Hematopoietic multipotent progenitor cell (in vitro differentiated cells): ENCODE measurements at places on chromosomes 5 and 9.

GRCh38 chr9:121876255-121876654 lies 216.9 kb downstream of the TTLL11 start:
- DNase-seq, result no peak

GRCh38 chr5:112880219-112880964 lies 19.3 kb downstream of the SRP19 start:
- no peak for DNase-seq

GRCh38 chr5:6492934-6493333 lies 44.3 kb downstream of the UBE2QL1 start:
- no peak for DNase-seq

DNA sequence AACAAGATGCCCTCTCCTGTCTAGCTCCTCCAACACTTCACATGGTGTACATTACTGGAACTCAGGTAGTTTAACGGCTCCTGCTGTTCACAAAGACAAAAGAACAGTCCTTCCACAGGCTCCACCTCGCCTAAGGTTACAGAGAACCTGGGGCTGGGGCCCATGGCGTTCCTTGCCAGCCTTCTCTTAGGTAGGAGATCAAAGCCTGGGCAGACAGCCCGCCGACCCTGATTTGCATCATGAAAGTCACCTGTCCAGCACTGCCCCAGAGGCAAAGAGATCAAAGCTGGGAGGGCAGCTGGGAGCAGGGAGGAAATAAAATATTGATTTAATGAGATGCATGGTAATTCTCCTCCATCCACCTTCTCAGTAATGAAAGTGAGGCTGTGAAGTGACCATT lies 115.0 kb upstream of the SLIT3 start:
- DNase-seq, result no peak

GRCh38 chr5:173907686-173908371 lies 19.7 kb downstream of the CPEB4 start:
- no peak for DNase-seq

DNA sequence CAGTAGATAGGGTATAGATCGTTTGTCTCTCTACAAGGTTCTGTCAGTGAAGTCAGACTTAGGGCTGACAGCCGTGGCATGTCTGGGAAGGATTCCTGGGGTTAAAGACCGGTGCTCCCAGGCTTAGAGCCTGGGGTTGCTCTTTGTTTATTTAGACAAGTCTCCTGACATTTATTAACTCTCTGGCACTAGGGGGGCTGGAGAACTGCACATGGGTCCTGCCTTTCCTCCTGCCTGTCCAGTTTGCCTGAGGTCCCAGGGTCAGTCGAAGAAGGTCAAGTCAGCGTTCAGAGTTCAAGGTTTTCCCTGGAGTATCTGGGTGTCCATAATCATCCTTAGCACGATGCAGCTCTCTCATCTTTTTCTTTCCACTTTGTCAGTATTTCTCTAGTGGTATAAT lies 5.6 kb downstream of the EGFLAM start:
- DNase-seq, result no peak

- DNase-seq, result no peak
Observed at GRCh38 chr5:3149899-3150298, 398.4 kb upstream of the IRX2 start.

DNA sequence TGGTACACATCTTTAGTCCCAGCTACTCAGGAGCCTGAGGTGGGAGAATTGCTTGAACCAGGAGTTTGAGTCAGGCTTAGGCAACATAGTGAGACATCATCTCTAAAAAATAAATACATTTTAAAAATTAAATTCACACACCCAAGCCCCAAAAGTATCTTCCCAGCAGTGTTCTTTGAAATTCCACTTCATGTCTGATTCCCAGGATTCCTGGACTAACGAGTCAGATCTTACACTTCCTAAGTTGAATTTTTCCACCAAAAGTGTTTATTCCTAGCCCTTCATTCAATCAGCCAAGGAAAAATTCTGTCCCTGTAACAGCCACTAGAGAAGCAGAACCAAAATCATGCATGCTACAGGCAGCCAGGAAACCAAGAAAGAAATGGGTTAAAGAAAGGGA lies 970.9 kb downstream of the EFNA5 start:
- DNase-seq, result no peak

DNA sequence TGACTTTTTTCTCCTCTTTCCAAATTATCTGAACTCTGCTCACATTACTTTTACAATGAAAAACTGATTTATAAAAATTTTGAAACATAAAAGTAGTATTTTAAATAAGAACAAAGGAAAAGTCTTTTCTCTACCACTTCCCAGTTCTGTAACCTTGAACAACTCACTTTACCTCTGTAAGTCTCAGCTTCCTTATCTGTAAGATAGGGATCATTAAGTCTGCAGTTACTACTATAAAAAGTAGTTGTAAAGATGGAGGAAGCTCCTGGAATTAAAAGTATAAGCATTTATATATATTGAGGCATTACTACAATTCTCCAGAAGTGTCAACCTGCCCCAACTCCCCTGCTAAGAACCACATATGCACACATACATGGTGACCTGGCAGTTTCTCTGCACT lies 88.0 kb downstream of the TTC39B start:
- no peak for DNase-seq

DNA sequence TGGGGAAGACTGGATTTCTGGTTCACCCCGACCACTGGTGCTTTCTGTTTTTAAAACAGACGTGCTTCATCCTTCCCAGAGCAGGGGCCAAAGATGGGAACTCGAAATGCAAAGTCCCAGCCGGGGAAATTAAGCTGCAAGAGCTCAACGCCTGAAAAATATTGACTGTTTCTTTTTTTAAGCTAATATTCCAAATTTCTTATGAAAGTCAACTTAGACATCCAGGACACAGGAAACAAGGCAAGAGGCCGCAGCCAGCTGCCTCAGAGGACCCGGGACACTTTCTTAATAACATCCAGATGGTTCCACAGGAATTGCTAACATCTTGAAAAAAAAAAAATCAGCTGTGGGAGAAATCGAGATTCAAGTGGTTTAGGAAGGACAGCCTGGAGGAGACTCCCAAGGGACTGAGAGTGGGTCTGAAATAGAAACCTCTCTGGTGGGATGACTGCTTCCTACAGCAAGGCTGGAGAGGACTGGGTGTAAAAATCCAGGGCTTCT lies 144.9 kb downstream of the FGF1 start:
- DNase-seq, result no peak

DNA sequence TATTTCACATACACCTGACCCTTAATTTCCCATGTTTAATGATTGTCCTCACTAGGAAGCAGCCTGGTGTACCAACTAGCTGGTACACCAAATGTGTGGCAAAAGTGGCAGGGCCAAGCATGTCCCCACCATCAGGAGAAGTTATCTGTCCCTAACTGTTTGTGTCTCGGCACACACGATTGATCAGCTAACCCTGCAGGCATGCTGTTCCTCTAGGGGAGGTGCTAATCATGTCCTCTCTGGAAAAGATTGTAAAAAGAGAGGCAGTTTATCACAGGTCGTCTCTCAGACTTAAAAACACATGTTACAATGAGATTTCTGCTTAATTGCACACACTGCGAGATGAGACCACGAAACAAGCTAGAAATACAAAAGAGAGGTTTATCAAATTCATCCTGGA lies 342.7 kb downstream of the DIRAS2 start:
- DNase-seq, result no peak

- DNase-seq, result peak; percentile 70
Observed at GRCh38 chr9:99118782-99119466, 14.0 kb downstream of the TGFBR1 start.
